ENCODE measurements at places on chromosomes 2 and 18.

- no peak for DNase-seq
Measured at GRCh38 chr18:44826418-44827259, 146.0 kb downstream of the SETBP1 start.

DNA sequence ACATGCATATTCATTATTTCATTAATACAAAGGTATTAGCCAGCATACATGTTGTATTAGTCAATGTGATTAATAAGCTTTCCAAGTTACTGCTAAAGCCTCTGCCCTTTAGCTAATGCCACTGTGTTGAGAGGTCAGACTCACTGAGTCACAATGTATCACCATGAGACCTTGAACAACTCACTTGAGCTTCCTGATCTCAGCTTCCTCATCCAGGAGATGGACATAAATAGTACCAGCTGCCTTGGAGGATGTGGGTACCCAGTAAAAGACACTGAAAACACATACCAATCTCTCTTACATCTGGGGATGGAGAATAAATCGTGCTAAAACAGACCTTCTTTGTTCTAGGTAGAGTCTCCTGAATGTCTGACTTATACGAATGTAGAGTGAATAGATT is 224.6 kb downstream of the EPHA4 start:
- no peak for DNase-seq

GRCh38 chr2:158797963-158798700 is 3.0 kb downstream of the DAPL1 start:
- DNase-seq = no peak

GRCh38 chr2:126914811-126915500 is 16.3 kb downstream of the TEX51 start:
- no peak for DNase-seq

- no peak for DNase-seq
Measured at GRCh38 chr18:9616049-9616448, 1.7 kb upstream of the PPP4R1 start.

GRCh38 chr2:181607629-181608590 is 49.0 kb downstream of the CERKL start:
- no peak for DNase-seq

- DNase-seq = no peak
Measured at GRCh38 chr2:238512247-238512867, 85.6 kb downstream of the ASB1 start.

DNA sequence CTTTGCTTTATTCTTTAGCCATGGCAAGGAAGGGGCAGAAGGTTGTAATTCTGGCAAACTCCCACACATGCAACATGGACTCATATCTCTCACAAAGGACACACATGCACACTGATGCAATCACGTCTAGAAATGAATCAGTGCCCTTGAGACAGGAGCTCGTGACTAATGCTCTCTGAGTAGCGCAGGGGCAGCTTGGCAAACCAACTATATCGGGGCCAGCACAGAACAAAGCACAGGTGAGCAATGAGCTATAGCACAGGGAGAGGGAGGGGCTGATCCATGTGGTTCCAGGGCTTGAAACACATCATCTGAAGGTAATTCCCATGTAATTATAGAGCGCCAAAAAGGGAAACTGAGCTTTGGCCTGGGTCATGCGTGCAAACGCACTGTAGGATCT is 165.2 kb upstream of the KLF7 start:
- DNase-seq = no peak

GRCh38 chr2:56871644-56872043 is 687.9 kb downstream of the CCDC85A start:
- no peak for DNase-seq

DNA sequence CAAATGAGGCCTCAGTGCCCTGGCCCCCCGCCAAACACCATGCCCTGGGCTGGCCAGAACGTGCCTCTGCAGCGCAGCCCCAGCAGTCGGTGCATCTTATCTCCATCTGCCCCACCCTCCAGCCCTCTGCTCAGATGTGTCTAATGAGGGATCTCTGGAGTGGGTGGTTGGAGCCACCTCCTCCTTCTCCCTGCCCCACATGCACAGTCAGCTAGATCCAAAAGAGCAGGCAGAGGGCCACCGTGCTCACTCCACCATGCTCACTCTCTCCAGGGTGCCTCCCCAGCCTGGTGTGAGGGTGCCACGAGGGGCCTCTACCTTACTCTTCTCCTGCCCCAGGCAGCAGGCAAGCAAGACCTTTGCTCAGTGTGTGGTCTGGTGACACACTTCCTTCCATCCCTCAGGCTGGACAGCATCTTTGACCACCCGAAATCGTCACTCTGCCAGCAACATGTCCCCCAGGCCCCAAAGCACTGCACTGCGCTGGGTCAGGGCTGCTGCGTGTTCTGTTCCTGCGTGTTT is 266.1 kb upstream of the HDAC4 start:
- no peak for DNase-seq

DNA sequence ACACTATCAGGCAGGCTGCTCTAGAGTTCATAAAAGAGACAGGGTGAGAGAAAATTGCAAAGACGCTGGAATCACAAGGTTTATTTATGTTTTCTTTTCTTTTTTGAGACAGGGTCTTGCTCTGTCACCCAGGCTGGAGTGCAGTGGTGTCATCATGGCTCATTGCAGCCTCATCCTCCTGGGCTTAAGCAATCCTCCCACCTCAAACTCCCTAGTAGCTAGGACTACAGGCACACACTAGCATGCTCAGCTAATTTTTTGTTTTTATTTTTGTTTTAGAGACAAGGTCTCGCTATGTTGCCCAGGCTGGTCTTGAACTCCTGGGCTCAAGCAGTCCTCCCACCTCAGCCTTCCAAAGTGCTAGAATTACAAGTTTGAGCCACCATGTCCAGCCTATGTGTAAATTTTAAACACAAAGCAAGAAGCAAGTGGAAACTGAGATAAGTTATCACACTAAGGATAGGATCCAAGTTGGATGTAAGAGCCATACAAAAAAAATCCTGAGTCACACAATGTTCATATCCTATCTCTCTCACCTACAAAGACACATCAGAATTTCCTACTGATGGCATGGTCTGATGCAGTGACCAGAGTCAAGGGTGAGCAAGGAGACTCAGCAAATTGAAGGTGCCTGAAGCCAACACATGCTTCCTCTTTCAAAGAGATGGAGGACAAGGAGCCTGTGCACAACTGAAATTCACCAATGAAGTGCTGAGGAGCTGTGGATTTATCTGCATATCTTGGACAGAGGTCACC is 31.4 kb downstream of the MYL12B start:
- DNase-seq = no peak

DNA sequence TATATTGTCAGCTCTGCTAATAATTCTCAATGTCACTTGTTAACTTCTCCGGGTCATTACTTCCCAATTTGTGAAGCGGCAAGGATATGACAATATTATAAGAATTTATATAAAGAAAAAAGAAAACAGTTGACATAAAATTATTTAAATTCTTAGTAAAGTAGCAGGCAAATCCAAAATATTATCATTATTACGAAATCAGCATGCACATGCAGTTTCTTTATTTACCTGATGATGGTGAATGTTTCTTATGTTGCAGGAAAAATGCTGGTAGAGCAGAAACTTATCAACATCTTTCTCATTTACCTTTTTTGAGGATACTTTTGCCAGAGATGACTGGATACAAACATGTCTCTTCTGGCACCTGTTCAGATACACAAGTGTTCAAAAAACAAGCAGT is 38.1 kb downstream of the SRBD1 start:
- DNase-seq = no peak

GRCh38 chr18:31920277-31920676 is 22.7 kb downstream of the TRAPPC8 start:
- no peak for DNase-seq

DNA sequence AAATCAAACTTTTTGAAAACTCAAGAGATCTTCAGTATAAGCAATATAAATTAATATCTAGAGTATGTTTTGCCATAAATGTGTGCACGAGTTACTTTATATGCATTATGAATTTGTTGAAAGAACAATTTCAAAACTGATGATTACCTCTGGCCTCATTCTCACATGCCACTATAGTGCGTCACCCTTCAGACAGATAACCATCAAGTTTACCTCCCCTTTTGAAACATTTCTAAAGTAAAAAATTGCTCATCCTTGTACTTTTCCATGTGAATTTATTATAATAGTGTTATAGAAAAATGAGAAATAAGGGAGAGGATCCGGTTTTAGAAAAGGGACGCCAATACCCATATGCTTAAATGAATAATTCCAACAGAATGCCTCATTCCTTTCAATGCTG is 38.3 kb downstream of the ZEB2 start:
- no peak for DNase-seq
